ENCODE measurements at places on chromosomes 7 and 10. TPM values are rescaled to one million over a fixed set of nuclear protein-coding genes. Genes with fewer than 3 reads are reported as not detected.

The IL6 gene
- total RNA-seq: 0.90 TPM

The CTAGE8 gene
- not detected for total RNA-seq

The OR2A5 gene
- not detected for total RNA-seq

The PRSS37 gene
- not detected for total RNA-seq

The LRRC4 gene
- not detected for total RNA-seq

The RBP3 gene
- total RNA-seq: not detected

The STEAP4 gene
- not detected for total RNA-seq

The KAZALD1 gene
- 2.9 TPM for total RNA-seq

The CLCN1 gene
- total RNA-seq: not detected

The ITGB8 gene
- total RNA-seq: 1.1 TPM

The ANKRD1 gene
- 43.9 TPM for total RNA-seq

The PRPF18 gene
- total RNA-seq: 18.9 TPM

The A1CF gene
- 0.05 TPM for total RNA-seq

The CALHM3 gene
- 0.50 TPM for total RNA-seq

The CPA4 gene
- 8.4 TPM for total RNA-seq

The TMEM176B gene
- total RNA-seq: 0.17 TPM

The GPR26 gene
- not detected for total RNA-seq

The ZNF117 gene
- total RNA-seq: 0.32 TPM
